Kidney (tissue), 22 donors: ENCODE measurements at places on chromosomes 3 and 15.

DNA sequence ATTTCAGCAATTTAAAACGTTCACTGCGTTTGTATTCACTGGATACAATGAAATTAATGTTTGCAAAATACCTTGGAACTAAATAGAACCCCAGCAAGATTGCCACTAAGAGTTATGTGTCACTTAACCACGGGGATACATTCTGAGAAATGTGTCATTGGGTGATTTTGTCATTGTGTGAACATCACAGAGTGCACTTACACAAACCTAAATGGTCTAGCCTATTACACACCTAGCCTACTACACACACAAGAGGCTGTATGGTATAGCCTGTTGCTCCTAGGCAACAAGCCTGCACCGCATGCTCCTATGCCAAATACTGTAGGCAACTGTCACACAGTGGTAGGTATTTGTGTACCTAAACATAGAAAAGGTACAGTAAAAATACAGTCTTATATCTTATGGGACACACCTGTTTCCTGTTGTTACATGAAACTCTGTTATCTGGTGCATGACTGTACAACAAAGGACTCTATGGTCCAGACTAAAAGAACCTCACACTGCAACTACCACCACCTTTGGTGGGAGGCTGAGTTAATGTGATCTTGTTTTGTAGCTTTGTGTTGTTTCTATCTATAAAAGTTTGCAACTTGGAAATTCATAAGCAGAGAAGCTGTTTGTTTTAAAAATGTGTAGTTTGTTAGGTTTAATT is 92.2 kb upstream of the NTRK3 start:
- DNase-seq, result no peak

GRCh38 chr3:139770577-139770976 is 92.8 kb upstream of the NMNAT3 start:
- DNase-seq, result no peak

- no peak for DNase-seq
These were observed 91.2 kb upstream of the ABI3BP start for GRCh38 chr3:101084404-101084803.

DNA sequence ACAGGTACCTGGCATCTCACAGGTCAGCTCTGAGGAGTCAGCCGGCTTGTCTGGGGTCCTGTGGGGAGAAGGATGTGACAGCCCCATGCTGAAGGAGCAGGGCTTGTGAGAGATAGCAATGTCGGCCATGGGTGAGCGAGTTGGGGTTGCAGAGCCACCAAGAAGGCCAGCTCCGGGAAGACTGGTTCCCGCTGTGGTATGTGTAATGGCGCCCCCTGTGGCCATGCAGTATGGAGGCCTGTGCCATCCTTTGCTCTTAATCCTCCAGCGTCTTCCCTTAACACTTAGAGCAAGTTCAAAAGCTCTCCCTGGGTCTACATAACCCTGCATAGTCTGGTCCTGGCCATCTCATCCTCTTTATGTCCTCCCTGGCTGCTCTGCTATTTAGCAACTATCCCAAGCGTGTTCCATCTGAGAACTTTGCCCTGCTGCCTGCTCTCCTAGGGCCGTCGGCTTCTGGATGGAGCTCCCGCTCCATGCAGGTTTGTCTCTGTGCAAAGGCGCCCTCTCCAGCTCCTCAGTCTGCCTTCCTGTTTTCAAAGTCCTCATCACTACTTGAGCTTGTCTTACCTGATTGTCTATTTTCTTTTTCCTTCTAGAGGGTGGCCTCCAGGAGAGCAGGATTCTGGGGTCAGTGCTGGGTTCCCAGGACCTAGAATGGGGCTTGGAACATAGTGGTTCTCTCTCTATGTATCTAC is 40.8 kb upstream of the IQCF6 start:
- no peak for DNase-seq

GRCh38 chr15:63440756-63441155 is 59.1 kb upstream of the CA12 start:
- no peak for DNase-seq

- no peak for DNase-seq
These were observed 281.8 kb upstream of the ARRDC4 start for GRCh38 chr15:97678656-97679055.

DNA sequence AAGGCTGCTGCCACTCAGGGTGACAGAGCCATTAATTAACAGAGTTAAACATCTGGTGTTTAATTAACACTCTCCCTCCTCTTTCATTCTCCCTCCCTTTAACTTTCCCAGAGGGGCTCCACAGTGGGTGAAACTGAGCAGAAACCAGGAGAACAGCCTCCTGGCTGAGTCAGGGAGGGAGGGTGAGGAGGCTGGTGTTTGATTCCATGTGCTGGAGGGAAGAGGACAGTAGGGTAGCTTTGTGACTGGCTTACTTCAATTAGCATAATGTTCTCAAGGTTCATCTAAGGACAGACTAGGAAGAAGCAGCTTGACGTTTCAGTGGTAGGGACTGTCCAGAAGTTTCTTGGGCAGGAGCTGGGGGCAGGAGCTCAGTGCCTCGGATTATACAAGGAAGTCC is 62.8 kb downstream of the SEMA5B start:
- DNase-seq, result no peak

- DNase-seq, result no peak
These were observed 38.5 kb upstream of the FAN1 start for GRCh38 chr15:30865257-30865656.

DNA sequence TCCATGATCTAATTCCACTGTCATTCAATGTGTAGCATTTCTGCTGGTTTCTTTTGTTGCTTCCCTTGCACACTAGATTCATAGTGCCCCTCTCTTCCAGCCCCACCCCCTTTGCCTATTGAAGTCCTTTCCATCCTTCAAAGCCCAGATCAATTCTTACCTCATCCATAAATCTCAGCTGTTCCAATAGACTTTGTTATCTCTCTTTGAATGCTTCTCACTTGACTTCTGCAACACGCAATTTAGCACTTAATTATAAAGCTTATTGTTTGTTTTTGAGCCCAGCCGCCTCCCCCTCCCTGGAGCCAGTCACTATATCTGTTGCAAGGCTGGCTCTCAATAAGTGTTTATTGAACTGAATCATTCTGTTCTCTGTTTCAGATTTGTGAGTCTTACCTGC is 174.6 kb upstream of the TBL1XR1 start:
- no peak for DNase-seq

- no peak for DNase-seq
These were observed 19.7 kb upstream of the CLN6 start for GRCh38 chr15:68249058-68249713.

- no peak for DNase-seq
These were observed 149.4 kb upstream of the KCNMB2 start for GRCh38 chr3:178386880-178387279.

DNA sequence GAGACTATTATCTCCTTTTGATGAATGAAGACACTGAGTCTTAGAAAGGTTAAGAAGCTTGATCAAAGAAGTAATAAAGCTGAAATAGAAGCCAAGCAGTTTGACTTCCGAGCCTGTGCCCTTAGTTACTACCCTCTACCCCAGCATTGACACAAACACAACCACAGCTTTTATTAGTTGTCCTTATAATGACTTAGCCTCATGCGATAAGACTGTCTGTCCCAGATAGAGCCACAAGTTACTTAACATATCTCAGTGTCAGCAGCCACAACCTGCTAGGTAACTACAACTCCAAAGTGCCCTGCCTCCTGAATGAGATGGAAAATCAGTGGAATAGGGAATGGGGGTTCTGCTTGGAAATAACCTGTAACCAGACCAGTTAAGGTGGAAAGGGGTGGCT is 781.6 kb upstream of the CFAP20DC start:
- no peak for DNase-seq

- DNase-seq, result no peak
These were observed 66.0 kb downstream of the CRTC3 start for GRCh38 chr15:90595763-90596155.

DNA sequence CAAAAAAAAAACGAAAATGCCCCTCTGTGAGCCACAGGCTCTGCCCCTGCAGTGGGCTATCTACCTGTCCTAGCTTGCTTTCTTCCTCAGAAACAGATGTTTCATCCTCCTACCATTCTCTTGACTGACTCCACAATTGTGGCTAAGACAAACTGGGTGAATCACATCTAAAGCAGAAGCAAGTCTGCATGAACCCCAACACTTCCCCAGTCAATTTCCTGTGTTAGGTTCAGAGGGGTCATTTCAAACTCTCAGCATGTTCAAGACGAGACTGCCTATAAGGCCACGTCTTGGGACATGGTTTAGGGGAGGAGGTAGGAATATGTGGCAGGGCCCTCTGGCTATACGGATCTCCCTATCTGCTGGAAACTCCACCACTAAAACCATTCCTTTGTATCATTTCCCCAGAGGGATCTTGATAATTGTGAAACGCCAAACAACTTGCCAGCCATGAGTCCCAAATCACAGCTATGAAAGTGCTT is 28.6 kb upstream of the ANKDD1A start:
- no peak for DNase-seq

DNA sequence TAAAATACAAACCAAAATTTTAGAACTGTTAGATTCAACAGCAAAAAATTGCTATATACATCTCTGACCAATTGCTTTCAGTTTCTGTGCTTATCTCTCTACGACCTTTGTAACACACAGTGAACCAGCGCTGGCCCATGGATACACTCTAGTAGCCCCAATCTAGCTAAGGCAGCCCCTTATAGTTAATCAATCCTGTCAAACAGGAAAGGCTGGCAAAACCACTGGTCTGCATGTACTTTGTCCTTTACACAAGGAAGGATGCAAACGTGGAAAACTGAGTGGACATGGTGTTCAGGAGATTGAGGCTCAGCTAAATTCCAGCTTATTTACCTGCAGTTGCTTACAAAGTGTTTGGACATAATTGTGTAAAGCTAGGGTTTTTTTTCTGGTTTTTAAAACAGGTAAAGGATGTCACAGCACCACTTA is 25.9 kb downstream of the ADGRG7 start:
- DNase-seq, result peak; percentile 16

- no peak for DNase-seq
These were observed 5.7 kb upstream of the A4GNT start for GRCh38 chr3:138137861-138138260.

DNA sequence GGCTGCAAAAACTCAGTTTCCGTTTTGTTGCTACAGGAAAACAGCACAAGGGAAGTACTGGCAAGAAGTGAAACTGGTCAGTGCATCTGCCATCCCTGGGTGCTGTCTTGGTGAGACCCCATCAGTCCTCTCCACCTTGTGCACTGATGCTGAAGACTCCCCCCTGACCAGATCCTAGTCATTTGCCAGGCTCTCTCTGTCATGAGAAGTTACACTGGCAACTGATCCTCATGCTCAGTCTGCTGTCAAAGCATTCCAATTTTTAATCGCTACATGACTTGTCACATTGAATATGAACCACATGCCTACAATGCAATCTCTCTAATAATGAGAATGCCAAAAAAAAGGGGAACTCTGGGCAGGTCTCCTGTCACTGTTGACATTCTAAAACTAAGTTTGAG is 296.5 kb downstream of the ZIC1 start:
- no peak for DNase-seq

GRCh38 chr3:104988496-104988895 is 378.2 kb upstream of the ALCAM start:
- DNase-seq, result no peak

DNA sequence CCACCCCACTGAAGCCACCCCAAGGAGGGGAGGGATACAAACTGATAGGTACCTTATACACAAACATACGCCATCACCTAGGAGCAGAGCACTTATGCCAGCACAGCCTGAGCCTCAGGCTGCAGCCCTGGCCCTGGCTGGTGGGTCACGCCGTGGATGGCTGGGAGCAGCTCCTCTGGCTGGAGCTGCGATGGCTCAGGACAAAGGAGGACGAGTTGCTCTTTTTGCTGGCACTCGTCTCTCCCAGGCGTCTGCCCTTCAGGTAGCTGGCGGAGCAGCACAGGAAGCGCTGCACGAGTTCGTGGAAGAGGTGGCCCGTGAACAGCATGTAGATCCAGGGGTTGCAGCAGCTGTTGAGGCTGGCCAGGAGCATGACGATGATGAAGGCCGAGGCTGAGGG is 16.6 kb downstream of the OXTR start:
- DNase-seq, result no peak

GRCh38 chr3:69532547-69533224 is 146.8 kb upstream of the FRMD4B start:
- DNase-seq, result no peak

GRCh38 chr3:39284457-39284881 is 4.6 kb upstream of the CX3CR1 start:
- no peak for DNase-seq

- DNase-seq, result no peak
These were observed 143.0 kb downstream of the LPP start for GRCh38 chr3:188296761-188297612.

DNA sequence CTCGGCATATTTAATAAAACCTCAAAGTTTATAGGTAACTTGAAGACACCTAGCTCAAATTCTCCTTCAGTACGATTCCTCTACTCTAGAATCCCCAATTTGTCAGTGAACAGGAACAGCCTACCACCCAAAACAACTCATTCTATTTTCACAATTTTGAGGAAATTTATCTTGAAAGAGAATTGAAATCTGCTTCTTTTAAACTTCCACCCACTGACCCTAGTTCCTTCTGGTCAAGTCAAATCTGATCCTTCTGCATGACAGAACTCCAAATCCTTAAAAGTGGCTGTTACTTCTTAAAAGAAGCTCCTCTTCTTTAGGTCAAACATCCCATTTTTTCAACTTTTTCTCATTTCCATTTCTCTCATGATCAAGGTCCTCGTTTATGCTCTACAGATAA is 4.4 kb downstream of the GABPB1 start:
- no peak for DNase-seq

- no peak for DNase-seq
These were observed 5.1 kb downstream of the DPH6 start for GRCh38 chr15:35540885-35541284.

GRCh38 chr3:23776352-23776891 is 29.3 kb upstream of the UBE2E1 start:
- DNase-seq, result peak; percentile 22

DNA sequence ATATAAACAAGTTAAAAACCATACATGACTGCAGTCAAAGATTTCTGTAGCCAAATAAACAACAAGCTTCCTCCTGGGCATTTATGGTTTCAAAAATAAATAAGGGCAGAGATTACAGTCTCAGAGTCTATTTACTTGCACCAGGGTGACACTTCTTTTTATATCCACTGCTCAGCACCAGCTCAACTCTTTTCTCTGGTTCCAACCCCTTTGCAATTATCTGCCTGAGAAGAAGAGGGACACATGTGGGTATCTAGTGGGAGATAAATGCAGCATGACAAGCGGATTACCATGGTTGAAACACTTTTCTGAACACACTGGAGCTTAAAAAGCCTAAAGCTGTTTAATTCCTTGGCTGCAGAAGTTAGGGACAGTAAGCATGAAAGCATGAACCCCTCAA is 311.5 kb downstream of the CNTN3 start:
- DNase-seq, result no peak

GRCh38 chr3:156964577-156964976 is 138.4 kb downstream of the LEKR1 start:
- DNase-seq, result no peak

DNA sequence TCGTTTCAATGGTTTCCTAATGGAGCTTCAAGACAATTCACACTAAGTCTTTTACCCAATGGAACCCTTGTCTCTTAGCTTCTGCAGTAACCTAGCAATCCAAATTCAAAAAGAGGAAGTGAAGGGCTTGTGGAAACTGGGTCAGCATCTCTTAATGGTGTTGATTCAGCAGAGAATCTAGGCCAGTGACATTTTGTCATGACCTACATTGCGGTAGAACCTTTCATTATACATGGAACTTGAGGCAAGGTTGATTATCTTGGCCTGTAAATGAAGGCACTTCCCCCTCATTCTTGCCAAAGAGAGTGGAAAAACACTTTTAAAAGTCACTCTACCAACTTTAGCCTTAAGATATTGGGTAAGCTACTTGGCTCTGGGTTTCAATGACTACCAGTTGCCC is 42.8 kb downstream of the C2CD4B start:
- DNase-seq, result no peak

- no peak for DNase-seq
These were observed 7.2 kb downstream of the PLXNA1 start for GRCh38 chr3:126990024-126990700.
